SK-N-DZ (cell line): ENCODE measurements at places on chromosomes 2 and 18.

GRCh38 chr2:166996465-166996864, 108.2 kb downstream of the XIRP2 start:
- no peak for DNase-seq

DNA sequence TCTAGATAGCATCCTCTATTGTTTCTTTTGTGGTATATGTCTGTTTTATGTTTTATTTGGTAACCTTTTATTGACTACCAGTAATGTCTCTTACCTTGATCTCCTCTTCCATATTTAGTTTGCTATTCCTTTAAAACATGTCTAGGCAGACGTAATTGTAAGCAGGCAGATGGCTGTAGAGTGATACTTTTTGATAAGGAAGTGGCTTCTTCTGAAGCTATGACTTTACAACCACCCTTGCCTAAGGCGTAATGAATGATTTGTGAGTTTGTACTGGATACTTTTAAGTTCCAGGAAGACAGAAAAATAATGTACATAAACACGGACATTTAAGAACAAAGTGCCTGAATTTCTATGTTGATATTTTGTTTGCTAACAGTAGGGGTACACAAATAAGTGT, 85.6 kb downstream of the ZNF804A start:
- DNase-seq = no peak

DNA sequence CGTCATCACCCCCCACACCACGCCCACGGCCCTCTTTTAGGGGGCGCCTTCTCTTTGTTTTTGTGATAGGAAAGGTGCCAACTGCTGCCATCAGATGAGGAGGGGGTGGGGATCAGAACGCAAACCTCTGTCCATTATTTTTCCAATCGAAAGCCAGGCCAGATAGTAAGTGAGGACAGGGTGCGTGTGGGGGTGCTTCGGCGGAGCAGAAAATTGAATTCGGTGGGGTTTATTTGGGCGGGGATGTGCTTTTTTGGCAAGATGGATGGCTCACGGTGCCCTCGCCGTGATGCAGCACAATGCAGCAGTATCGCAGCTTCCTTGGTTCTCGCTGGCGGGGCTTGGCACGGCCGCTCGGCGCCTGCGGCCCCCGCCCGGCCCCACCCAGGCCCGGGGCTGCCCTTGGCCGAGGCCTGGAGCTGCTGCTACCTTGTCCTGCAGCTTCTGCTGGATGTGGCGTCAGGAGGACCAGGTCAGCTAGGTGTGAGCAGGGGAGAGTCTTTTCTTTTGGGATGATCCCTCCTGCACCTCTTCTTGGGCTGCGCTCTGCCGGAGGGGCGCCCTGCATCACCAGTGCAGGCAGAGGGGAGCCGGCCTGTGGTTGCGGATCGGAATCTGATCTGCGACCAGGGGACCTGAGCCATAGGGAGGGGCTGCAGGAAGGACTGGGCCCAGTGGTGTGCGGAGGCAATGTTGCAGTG, 1.3 kb downstream of the SPTBN1 start:
- peak; percentile 64 for DNase-seq

- DNase-seq = no peak
Measured at GRCh38 chr2:194822657-194823056, 834.4 kb upstream of the SLC39A10 start.

- peak; percentile 73 for DNase-seq
Measured at GRCh38 chr2:96809951-96810782, 5.9 kb upstream of the CNNM3 start.

DNA sequence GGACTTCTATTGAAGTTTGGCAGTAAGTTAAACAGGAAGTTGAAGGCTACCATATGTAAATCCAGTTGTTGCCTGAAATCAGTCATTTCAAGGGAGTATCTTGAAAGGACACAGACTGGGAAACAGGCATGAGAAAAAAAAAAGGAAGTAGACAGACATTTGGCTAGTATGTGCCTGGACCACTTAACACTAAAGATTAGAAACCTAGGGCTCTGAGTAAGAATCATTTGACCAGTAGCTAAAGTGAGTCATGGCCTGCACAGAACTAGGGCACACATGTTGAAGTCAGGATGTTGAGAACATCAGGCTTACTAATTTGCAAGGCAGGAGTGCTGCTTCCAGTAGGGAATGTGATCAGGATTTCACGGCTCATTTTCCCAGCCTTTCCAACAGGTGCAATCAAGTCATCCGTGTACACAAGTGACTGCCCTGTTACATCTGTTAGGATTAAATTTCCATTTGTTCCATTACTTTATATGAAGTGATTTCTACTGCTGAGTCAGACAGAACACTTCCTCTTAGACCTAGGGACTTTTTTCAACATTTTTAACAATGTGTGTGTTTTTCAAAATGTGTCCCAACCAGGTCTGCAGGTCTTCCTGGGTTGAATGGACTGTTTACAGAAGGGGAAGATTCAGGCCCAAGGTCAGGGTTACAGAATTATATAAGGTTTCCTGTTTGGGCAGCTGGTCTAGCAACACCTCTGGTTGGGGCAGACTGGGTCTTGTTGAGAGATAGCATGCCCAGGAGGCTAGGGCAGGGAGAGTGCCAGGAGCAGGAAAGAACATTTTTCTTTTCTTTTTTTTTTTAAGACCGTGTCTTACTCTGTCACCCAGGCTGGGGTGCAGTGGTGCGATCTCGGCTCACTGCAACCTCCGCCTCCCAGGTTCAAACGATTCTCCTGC, 145.6 kb downstream of the TGIF1 start:
- no peak for DNase-seq

- DNase-seq = no peak
Measured at GRCh38 chr2:213162516-213163118, 11.2 kb upstream of the IKZF2 start.

DNA sequence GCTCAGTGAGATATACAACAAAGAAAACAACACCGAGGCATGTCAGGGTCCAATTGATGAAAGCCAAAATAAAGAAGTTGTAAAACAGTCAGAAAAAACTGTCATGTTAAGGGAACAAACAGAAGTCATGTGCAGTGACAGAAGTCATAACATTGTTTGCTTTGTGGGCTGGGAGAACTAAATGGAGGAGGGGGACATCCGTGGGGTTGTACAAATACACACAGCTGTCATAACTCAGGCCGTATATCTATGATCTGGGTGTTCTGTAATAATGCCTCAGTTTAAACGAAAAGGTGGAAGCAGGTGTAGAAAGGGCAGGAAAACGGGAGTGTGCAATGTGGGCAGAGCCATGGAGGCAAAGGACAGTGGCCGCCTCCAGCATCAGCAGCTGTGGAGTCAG, 27.3 kb downstream of the TIMM21 start:
- DNase-seq = no peak

DNA sequence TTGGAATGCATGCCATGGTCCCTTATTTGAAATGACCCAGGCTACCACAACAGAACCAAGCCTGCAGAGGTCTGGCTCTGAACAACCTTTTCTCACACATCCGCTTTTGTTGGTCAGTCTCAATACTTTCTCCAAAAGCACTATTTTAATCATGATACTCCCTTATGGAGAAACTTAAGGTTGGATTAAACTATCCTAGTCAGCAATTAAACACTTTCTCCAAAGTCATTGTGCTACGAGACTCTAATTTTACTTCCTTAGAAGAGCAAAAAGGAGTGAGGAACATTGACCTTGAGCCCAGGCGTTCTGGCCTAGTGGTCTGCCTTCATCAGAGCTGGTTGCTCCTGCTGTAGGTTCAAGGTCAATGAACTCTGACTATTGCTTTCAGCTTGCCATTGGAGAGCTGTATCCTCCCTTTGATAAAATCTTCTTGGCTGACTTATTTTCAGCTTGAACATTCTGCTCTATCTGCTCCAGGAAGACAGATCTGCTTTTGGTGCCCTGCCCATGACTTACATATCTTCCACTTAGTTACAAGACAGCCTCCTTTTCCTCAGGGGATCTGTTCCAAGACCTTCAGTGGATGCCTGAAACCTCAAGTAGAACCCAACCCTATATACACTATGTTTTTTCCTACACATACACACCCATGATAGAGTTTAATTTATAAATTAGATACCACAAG, 91.2 kb downstream of the NCKAP5 start:
- no peak for DNase-seq

- no peak for DNase-seq
Measured at GRCh38 chr2:152534460-152535135, 182.7 kb downstream of the PRPF40A start.
